ENCODE measurements at places on chromosomes 16 and 17. TPM values are rescaled to one million over a fixed set of nuclear protein-coding genes. Genes with fewer than 3 reads are reported as not detected.
A peak's percentile ranks its signal among the peaks of the same experiment; 100 is the strongest.

GRCh38 chr16:87502308-87502969 lies 9.6 kb upstream of the ZCCHC14 start:
- DNase-seq: no peak

- DNase-seq: no peak
Observed at GRCh38 chr16:55062442-55062841, 131.8 kb downstream of the IRX5 start.

DNA sequence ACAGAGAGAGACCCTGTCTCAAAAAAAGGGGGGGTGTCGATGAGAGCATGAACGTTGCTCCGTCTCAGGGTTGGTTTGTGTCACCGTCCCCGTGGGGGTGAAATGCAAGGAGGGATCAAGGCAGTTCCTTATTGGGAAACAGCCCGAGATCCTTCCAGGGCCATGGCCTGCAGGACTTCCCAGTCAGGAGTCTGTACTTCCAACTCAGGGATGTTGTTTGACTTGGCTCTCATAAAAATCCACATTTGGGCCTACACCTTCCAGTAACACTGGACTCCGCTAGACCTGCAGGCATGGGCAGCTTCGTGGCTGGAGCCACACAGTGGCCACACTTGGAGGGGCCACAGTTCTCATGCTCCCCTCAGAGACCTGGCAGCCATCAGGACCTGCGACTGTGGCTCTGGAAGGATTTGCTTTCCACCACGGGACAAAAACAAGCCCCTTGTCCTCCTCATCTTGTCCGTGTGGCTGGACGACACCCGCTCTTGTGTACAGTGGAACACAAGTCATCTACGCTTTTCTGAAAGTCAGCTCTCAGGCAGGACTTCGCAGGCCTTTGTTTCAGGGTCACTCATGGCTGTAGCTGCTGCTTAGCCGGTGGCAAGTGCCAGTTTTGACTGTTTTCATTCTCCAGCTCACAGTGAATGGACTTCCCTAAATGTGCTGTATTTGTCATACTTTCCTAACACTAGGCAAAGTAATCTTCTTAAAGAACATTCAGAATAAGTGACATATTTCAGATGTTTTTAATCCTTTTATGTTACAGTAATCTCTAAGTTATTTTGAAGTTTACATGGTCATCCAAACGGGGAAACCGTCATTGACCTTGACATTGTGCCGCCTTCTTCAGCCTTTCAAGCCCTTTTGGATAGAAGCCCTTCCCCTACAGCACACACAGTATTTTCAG lies 24.2 kb upstream of the IL17C start:
- no peak for DNase-seq

DNA sequence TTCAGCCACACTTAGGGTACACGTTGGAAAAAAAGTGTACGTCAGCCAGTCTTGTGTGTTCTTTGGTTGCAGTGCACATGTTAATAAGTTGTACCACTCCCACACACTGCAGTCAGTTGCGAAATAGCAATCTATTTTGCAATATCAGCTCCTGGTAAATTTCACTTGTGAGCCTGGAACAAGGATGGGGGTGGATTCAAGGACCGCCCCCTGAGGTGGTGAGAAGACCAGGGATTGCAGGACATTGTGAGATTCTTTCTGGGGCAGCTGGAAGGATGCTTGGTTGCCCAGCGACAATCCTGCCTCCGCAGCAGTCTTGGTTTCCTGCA lies 78.6 kb upstream of the ZFHX3 start:
- peak; percentile 45 for DNase-seq

DNA sequence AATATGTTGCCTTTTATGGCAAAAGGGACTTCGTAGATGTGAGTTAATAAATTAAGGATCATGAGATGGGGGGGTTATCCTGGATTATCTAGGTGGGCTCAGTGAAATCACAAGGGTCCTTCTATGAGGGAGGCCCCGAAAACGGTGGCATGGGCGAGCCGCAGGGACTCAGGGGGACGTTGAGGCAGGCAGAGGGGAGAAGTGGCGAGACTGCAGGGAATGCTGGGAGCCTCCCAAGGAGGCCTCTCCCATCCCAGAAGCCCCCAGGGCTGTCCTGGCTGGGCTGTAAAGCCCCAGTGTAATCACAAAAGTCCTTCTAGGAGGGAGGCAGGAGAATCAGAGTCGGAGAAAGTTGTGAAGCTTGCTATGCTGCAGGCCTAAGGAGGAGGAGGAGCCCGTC lies 35.0 kb downstream of the ITGAE start:
- no peak for DNase-seq

GRCh38 chr16:76940251-76940650 lies 250.7 kb upstream of the MON1B start:
- no peak for DNase-seq

- no peak for DNase-seq
Observed at GRCh38 chr16:86608301-86608747, 30.0 kb downstream of the FOXL1 start.

DNA sequence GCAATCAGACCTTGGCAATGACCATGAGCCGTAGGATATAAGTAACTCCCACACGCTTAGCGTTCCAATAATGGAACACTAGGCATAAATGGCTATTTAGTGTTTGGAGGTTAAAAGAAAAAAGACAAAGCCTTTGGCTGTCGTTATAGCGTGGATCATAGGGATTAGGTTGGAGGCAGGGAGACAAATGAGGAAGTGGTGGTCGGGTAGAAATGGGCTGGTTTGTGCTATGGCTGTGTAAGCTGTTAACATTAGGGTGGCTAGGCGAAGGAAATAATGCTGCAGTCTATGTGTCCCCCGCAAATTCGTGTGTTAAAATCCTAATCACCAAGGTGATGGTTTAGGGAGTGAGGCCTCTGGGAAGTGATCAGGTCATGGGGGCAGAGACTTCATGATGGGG lies 120.4 kb upstream of the IRX6 start:
- no peak for DNase-seq

DNA sequence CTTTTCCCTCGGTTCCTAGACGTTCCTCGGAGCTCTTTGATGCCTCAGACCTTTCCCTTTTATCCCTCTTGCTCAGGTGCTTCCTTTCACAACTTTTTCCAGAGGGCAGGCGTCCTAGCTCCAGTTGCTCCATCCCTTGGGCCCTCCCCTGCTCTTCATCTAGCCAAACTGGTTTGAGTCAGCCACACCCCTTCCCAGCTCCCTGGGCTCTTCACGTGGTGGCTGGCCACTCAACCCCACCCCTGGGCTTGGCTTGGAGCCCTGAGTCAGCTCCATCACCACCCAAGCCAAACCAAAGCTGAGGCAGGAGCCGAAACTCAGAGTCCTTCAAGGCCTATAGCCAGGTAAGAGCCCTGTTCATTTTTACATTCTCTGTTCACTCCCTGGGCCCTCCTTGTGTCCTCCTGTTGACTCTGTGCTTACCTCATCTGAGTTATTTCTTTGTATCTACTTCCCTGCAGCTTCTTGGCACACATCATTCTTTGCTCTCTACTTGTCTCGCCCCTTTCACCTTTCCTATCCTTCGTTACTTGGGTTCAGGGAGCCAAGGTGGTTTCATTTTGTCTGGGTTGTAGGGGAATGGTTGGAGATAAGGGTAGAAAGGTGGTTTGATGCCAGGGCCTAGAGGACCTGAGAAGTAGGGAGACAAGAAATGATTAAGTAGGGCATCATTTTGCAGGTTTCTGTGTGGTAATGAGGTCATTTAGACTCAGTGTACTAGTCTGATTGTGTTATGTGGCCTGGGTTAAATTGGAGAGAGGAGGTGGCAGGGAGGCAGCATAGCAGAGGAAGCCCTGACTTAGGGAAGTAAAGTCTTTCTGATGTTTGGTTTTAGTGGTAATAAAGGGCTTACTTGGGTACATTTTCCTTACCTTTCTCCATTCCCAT lies 7.6 kb upstream of the PHKG2 start:
- DNase-seq: no peak

GRCh38 chr17:75900691-75901533 lies 3.8 kb downstream of the MRPL38 start:
- DNase-seq: no peak

DNA sequence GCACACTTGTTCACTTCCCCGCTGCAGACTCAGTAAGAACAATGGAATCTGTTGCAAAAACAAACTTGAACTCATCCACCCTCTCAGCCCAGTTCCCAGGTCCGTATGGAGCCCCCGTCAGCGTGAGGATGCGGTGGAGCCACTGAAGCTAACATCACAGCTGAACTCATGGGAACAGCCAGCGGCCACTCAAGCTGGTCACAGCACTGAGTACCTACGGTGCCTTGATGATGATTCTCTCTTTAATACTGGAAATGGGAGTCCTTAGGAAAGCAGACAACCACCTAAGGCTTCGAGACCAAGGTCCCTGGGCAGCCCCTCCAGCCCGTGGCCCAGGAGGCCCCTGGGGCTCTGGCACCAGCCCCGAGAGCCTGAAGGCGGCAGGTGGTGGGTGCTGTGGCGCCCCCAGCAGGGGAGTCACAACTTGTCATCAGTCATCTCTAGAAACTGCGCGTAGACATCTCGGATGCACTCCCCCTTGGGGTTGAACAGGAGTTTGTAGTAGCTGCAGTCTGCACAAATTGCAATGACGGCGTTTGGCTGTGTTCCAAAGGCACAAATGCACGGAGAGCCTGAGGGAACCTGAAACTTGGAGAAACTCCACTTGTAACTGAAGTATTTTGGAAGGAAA lies 31.0 kb upstream of the RHOT1 start:
- peak; percentile 52 for DNase-seq

GRCh38 chr16:15464401-15465186 lies 30.2 kb downstream of the BMERB1 start:
- no peak for DNase-seq

GRCh38 chr16:71670537-71670936 lies 44.6 kb downstream of the MARVELD3 start:
- peak; percentile 94 for DNase-seq

DNA sequence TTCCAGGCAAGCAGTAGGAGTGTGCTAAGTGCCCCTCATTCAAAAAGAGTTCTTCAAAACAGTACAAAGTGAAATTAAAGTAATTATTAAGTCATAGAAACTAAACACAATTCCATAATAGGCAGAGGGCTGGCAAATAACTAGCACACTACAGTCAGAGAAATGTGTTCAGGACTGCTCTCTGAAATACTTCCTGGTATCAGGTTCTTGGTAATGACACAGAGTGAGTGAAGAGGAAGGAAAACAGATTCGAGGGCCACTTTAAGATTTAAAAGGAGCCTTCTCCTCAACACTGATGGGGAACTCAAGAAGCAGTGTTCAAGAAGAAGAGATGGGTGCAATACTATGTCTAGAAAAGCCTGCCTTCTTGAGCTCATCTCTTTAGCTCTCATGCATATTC lies 139.2 kb downstream of the TOX3 start:
- DNase-seq: no peak

DNA sequence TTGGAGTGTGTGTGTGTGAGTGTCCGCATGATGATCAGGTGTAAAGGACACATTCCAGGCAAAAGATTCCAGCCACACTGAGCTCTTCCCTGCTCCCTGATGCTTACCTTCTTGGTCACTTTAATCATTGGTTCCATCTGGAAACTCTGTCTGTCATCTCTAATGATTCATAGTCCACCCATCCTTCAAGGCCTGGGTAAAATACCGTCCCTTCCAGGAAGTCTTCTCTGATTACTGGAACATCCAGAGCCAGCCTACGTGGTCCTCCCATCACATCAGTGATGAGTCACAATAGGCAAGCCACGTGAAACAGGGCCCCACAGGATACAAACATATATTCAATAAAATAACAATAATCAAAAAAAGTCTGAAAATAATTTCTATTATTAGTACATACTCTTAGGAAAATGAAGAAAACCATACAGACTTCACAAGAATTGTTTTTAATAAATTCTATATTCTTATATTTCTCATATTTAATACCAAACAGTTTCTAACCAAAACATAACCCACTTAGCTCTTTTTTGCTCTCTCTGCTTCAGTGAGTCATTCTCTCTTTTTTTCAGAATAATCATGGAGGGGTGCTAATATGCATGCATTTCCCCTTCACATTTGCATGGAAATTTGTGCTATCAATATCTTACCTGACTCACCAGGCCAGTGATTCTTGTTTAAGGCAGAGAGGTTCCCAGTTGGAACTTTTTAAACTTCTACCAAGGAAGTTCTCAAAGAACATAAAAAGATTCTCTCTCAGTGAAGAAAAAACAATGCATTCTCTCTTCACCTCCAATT lies 263.2 kb downstream of the TOX3 start:
- no peak for DNase-seq

GRCh38 chr16:62035115-62036092 lies 834 bp downstream of the CDH8 start:
- DNase-seq: no peak

DNA sequence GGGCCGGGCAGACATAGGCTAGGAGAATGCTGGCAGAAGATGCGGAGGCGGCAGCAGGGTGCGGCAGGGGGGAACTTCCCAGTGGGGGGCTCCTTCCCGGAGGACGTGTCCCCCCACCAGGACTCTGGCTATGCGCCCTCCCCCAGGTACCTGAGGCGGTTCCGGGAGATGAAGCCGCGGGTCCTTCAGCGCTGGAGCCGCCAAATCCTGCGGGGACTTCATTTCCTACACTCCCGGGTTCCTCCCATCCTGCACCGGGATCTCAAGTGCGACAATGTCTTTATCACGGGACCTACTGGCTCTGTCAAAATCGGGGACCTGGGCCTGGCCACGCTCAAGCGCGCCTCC lies 3.4 kb downstream of the WNK4 start:
- DNase-seq: no peak

- no peak for DNase-seq
Observed at GRCh38 chr17:49925921-49926320, 43.1 kb upstream of the DLX4 start.

DNA sequence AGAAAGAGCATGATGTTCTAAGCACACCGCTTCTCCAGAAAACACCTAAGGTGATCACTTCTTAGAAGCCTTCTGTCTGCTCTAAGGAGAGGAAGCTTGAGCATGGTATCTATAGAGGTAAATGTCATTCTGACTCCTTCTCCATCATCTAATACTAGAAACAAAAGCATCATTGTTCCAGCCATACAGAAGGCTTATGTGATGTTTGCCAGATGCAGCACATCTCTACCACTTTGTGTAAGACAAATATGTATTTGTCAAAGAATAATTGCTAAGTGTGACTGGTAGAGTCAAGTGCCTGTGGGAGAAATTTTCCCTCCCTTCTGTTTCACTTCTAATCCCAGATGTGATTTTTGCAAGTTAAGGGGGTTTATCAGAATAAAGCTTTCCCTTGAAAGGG lies 217.1 kb downstream of the HS3ST3A1 start:
- DNase-seq: peak; percentile 22

GRCh38 chr17:45225964-45226530 lies 4.4 kb downstream of the FMNL1 start:
- DNase-seq: no peak

Gene AANAT
- total RNA-seq: not detected

Gene PHOSPHO1
- not detected for total RNA-seq

Gene MATCAP1
- 4.4 TPM for total RNA-seq

Gene FZD2
- total RNA-seq: not detected

Gene HSD17B1
- 0.93 TPM for total RNA-seq

Gene CNTNAP4
- not detected for total RNA-seq

Gene SLC2A4
- 5.8 TPM for total RNA-seq

Data from HepG2 (cell line).